Hepatocyte (in vitro differentiated cells): ENCODE measurements at places on chromosomes 4 and X. TPM values are rescaled to one million over a fixed set of nuclear protein-coding genes. Genes with fewer than 3 reads are reported as not detected.

CPLX1 gene
- total RNA-seq, result 0.16 and 0.30 TPM in 2 replicates

TRPC5OS gene
- total RNA-seq, result 0.67 TPM in 1 of 2 replicates, not detected in the other

FHIP1A gene
- 7.1 and 21.7 TPM in 2 replicates for total RNA-seq

- peak; percentile 57 for DNase-seq
- H3K36me3 ChIP-seq, result no peaks in the 10 kb centered on the region
- no peaks in the 10 kb centered on the region for H3K27me3 ChIP-seq
- H3K27ac ChIP-seq, result no peak overlapping the region
Measured at GRCh38 chrX:119880552-119881437, 9.2 kb downstream of the NDUFA1 start.

- H3K4me1 ChIP-seq, result no peaks in the 10 kb centered on the region
- H3K27me3 ChIP-seq, result no peaks in the 10 kb centered on the region
- H3K36me3 ChIP-seq, result no peaks in the 10 kb centered on the region
- no peak overlapping the region for H3K4me3 ChIP-seq
Measured at GRCh38 chr4:138567696-138568095, 325.5 kb upstream of the SLC7A11 start.

- H3K4me1 ChIP-seq, result no peaks in the 10 kb centered on the region
- no peaks in the 10 kb centered on the region for H3K36me3 ChIP-seq
- no peak overlapping the region for H3K27ac ChIP-seq
- no peak overlapping the region for H3K4me3 ChIP-seq
- no peaks in the 10 kb centered on the region for H3K27me3 ChIP-seq
Measured at GRCh38 chrX:9595174-9595573, 130.3 kb downstream of the TBL1X start.

DNA sequence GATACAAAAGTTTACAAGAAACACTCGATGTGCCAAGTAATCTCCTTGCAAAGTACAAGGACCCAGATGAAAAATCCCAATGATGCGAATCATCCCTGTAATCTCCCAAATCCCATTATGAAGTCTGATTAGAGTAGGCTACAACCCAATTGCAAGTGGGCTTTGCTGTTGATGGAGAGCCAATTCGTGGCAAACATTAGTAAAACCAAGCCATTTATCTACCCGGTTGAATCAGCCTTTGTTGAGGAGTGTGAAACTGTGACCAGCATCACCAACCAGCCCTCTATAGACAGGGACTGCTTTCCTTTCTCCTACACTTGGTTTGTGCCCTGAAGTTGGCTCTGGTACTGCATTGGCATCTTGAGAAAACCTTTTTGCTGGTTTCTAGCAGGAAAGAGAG is 1.2 kb upstream of the PRPS2 start:
- DNase-seq, result no peak
- no peaks in the 10 kb centered on the region for H3K4me1 ChIP-seq
- no peaks in the 10 kb centered on the region for H3K27me3 ChIP-seq
- H3K36me3 ChIP-seq, result no peaks in the 10 kb centered on the region
- H3K4me3 ChIP-seq, result no peak overlapping the region

GRCh38 chr4:40333921-40334352 is 1.2 kb upstream of the CHRNA9 start:
- DNase-seq, result peak; percentile 36
- no peaks in the 10 kb centered on the region for H3K36me3 ChIP-seq
- no peak overlapping the region for H3K27ac ChIP-seq
- no peaks in the 10 kb centered on the region for H3K4me1 ChIP-seq
- H3K4me3 ChIP-seq, result no peak overlapping the region

- H3K4me3 ChIP-seq, result no peak overlapping the region
- H3K36me3 ChIP-seq, result no peaks in the 10 kb centered on the region
- no peak for DNase-seq
Measured at GRCh38 chr4:18197467-18197866, 175.9 kb upstream of the LCORL start.

DNA sequence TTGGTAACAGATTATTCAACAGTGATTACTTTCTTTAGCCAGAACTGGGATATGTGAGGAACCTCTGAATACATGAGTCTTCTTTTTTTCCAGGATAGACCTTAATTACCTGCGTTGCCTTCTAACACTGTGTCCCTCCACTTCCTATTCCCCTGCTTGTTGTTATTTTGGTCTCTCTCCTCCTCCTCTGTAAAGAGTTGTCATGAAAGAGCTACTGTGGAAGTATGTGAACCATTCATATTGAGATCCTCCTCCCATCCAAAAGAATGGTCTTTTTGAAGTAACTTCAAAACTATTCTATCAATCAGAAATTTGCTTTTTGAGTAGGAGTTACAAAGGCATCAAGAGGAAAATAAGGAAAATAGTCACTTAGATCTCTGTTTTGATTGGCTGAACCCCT is 420.0 kb upstream of the TENM3 start:
- H3K27ac ChIP-seq, result no peak overlapping the region
- no peak for DNase-seq
- H3K27me3 ChIP-seq, result peaks cover 14% of the 10 kb centered on the region
- no peaks in the 10 kb centered on the region for H3K4me1 ChIP-seq
- H3K4me3 ChIP-seq, result no peak overlapping the region

- no peaks in the 10 kb centered on the region for H3K36me3 ChIP-seq
- no peak for DNase-seq
- H3K27ac ChIP-seq, result no peak overlapping the region
- H3K27me3 ChIP-seq, result no peaks in the 10 kb centered on the region
Measured at GRCh38 chrX:11864171-11864570, 106.1 kb downstream of the MSL3 start.

- no peaks in the 10 kb centered on the region for H3K27me3 ChIP-seq
- no peaks in the 10 kb centered on the region for H3K36me3 ChIP-seq
- no peaks in the 10 kb centered on the region for H3K4me1 ChIP-seq
- H3K4me3 ChIP-seq, result no peak overlapping the region
- no peak overlapping the region for H3K27ac ChIP-seq
Measured at GRCh38 chr4:16418814-16419213, 192.5 kb upstream of the TAPT1 start.

DNA sequence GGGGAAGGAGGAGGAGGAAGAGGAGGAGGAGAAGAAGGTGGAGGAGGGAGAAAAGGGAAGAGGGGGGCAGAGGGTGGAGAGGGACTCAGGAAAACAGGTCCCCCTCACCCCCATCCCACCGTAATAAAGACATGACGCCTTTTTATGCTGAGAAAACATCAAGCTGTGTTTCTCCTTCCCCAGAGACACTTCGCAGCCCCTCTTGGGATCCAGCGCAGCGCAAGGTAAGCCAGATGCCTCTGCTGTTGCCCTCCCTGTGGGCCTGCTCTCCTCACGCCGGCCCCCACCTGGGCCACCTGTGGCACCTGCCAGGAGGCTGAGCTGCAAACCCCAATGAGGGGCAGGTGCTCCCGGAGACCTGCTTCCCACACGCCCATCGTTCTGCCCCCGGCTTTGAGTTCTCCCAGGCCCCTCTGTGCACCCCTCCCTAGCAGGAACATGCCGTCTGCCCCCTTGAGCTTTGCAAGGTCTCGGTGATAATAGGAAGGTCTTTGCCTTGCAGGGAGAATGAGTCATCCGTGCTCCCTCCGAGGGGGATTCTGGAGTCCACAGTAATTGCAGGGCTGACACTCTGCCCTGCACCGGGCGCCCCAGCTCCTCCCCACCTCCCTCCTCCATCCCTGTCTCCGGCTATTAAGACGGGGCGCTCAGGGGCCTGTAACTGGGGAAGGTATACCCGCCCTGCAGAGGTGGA is 45.3 kb upstream of the SHOX start:
- no peak for DNase-seq
- H3K4me1 ChIP-seq, result no peaks in the 10 kb centered on the region
- no peak overlapping the region for H3K27ac ChIP-seq
- H3K36me3 ChIP-seq, result no peaks in the 10 kb centered on the region
- no peak overlapping the region for H3K4me3 ChIP-seq
- no peaks in the 10 kb centered on the region for H3K27me3 ChIP-seq

DNA sequence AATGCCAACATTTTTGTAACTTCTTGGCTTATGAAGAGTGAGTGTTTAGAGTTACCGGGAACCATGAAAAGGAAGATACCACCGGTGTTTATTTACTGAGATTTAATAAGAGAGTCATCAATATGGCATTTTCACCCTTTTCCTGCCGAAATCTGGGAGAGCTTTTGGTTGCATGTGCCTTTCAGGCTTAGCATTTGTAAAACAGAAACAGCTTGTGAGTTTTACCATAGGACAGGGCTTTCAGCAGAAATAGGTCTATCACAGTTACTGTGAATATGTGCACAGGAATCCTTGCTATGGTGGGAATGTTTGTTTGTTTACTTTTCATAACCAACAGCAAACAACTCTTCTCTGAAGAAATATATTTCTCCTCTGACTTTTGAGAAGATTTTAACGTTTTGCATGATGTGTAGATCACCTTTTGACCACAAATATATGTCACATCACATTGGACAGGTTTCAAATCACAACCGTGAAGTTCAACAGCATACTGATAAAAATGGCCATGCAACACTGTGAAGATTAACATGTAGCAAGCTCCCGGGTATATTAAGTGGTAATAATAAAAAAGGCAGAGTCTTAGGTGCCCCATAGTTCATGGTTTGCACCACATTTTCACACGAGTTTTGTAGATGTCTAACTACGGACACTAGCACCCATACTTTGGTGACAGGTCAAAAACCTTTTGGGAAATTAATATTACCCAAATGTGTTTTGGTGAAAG is 21.3 kb downstream of the ARHGAP24 start:
- no peaks in the 10 kb centered on the region for H3K27me3 ChIP-seq
- H3K36me3 ChIP-seq, result no peaks in the 10 kb centered on the region
- no peaks in the 10 kb centered on the region for H3K4me1 ChIP-seq
- DNase-seq, result no peak
- H3K27ac ChIP-seq, result peak overlapping the region; percentile 27
